Hindlimb muscle (tissue), 1 donor: ENCODE measurements at places on chromosomes 4 and X.

DNA sequence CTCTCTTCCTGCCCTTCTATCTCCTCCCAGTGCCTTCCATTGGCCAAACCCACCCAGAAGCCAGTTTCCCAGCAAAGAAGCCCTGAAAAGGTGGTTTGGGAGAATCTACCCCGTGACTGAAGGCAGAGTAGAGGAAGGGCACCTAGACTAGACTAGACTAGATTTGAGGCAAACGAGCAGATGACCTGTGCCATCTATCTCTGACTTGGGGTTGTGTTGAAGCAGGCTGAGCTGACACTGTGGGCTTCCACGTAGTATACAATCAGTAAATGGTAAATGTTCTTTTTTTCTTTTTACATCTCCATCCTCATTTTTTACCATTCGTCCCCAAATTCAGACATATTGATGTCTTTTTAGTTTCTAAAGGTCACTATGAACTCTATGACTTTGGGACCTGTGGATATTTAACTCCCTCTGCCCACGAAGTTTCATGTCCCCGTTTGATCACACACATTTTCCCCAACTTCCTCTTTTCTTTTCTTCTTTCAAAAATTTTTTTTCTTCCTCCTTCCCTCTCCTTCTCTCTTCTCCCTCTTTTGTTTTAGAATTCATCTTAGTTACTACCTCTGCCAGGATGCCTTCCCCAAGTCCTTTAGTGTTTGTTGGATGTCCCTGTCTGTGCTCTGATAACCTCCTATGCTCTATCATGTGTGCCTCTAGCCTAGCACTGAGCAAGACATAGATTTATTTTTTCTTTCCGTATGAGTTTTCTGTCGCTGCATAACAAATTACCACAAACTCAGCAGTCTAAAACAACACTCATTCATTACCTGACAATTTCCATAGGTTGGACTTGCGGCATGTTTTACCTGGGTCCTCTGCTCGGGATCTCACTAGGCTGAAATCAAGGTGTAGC lies 6.2 kb upstream of the AFF1 start:
- no peak for DNase-seq

- no peak for DNase-seq
Observed at GRCh38 chrX:6693051-6693450, 158.1 kb upstream of the VCX3A start.

- no peak for DNase-seq
Observed at GRCh38 chr4:106628586-106629267, 260.1 kb upstream of the GIMD1 start.

- no peak for DNase-seq
Observed at GRCh38 chr4:48949086-48949485, 37.0 kb upstream of the CWH43 start.

DNA sequence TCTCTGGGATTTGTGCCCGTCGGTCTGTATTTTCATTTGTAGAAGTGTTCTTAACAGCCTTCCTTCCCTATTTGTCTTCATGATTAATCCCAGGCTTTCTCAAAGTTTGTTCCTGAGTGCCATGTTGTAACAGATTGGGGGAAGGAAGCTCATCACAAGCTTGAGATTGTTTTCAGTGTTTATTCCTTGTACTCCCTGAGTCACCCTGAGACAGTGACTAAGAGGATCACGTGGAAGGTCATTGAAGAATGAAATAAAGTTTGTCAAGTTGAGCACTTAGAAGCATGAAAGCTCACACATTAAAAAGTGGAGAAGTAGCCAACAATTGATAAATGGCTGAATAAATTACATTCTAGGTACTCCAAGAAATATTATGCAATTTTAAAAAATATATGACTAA lies 153.5 kb upstream of the FAM241A start:
- no peak for DNase-seq

DNA sequence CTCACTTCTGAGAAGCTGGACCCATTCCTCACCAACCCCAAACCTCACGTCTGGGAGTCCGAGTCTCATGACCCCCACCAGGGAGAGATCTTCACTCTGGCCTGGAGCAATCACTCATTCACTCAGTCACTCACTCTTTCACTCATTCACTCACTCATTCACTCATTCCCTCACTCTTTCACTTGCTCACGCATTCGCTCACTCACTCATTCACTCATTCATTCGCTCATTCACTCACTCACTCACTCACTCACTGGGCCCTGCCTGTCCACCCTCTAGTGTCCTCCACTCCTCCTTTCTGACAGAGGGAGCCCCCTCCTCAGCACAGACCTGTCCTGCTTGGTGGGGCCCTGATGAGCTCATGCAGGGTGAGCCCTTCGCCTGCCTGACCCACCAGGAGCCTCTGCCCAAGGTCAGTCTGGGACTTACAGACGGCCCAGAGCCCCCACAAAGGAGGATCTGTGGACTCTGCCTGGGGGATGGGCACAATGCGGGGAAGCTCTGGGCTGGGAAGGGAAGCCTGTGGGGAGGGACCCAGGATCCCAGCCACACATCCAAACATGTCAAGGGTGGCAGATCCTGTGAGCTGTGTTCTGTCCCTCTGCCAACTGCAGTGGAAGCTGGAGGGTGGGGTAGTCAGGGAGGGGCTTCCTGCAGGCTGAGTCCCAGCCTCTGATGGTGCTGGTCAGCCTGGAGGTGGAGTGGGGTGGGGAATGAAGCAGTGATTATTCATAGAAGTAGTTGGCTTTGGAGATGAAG lies 18.5 kb downstream of the CPZ start:
- no peak for DNase-seq

GRCh38 chrX:124829930-124830329 lies 483.6 kb downstream of the SH2D1A start:
- no peak for DNase-seq

DNA sequence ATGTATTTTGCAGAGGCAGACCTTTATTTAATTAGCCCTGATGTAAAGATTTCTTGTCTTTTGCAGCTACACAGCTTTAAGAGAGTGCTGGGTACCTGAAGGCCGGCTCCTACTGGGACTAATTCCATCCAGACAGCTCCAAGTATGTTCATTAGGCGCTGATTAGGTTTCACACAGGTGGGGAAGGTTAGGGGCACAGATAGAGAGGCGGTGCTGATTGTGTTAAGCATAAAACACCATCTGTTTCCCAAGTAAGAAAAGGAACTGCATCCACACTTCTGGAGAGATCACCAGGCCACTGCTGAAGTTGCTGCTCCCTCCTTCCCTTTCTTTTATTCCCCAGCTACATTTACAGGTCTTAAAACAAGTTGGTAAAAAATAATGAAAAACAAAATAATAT lies 349.5 kb downstream of the ZIC3 start:
- DNase-seq = no peak

- DNase-seq = no peak
Observed at GRCh38 chrX:123909523-123909922, 49.7 kb downstream of the XIAP start.

GRCh38 chr4:123866796-123867195 lies 470.2 kb downstream of the SPRY1 start:
- DNase-seq = no peak

DNA sequence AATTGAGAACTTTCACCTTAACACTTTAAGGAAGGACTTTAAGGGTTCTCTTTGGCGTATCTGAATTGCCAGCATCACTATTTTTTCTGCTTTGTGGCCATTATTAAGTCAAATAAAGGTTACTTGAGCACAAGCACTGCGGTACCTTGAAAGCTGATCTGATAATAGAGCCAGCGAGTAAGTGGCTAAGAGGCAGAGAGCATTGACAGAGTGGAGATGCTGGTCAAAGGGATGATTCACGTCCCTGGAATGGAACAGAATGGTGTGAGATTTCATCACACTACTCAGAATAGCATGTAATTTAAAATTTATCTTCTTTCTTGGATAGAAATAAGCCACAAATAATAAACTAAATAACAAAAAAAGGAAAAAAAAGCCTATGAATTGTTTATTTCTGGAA lies 57.1 kb upstream of the NPFFR2 start:
- no peak for DNase-seq

DNA sequence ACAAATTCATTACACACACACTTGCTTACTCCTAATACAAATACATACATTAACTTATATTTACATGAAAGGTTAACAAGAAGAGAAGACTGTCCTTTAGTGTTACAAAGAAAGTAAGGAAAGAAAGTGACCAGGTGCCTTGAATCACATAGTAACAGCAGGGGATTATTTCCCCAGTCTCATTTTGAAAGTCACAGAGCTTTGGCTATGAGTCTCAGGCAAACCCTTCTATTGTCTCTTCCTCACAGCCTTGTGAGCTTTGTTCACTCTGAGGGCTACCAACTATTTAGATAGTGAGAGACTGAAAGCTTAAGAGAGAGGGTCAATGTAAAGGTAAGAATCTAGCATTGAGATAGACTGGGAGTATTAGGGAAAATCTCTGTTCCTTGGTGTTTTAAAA lies 161.6 kb downstream of the NPNT start:
- no peak for DNase-seq

GRCh38 chrX:124488412-124489161 lies 142.2 kb downstream of the SH2D1A start:
- DNase-seq = no peak
